Posterior cingulate gyrus (tissue), 11 donors: ENCODE measurements at places on chromosomes 2 and 18.
A peak's percentile ranks its signal among the peaks of the same experiment; 100 is the strongest.

DNA sequence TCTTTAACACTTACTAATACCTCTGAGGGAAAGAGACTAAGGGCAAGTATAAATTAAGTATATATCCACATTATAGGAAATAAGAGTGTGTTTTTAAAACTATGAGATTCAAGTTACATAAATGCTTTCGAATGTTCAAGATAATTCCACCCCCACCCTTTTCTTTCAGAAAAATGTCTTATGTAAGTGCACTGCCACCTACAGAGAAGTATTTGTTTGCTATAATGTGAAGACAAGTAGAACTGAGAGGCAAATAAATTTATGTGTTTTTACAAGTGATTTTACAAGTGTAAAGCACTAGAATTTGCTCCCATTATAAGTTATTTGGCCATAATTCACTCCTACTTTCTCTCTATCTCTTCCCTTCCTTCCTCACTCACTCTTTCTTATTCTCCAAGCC, 99.9 kb upstream of the CRACDL start:
- no peak for DNase-seq

DNA sequence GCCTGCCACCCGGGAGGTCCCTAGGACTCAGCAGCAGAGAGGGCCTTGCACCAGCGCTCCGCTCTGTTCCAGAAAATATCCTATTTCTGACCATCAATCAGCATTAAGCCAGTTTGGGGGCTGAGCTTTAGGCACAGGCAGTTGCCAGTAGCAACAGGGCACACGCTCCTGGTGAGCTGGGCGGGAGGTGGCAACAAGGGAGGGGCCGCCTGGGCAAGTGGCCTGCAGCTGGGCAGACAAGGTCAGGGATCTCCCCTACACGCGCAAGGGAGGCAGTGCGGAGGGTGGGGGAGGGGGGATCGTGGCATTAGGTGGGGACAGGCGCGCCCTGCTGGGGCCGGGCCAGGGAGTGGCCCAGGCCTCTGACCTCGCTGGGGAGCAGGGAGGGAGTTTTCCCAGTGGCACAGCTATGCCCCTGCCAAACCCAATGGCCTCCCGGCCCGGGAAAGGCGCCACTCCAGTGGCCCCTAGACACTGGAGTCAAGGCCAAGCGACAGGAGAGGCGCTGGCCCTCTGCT, 302.8 kb downstream of the NCKAP5 start:
- DNase-seq: peak; percentile 90

- DNase-seq: no peak
Observed at GRCh38 chr2:128405981-128406613, 87.4 kb upstream of the HS6ST1 start.

GRCh38 chr18:62688743-62689317, 26.5 kb upstream of the PHLPP1 start:
- no peak for DNase-seq

- no peak for DNase-seq
Observed at GRCh38 chr2:26974352-26974751, 3.9 kb downstream of the MAPRE3 start.

- peak; percentile 37 for DNase-seq
Observed at GRCh38 chr2:234444893-234445292, 52.0 kb downstream of the ARL4C start.

DNA sequence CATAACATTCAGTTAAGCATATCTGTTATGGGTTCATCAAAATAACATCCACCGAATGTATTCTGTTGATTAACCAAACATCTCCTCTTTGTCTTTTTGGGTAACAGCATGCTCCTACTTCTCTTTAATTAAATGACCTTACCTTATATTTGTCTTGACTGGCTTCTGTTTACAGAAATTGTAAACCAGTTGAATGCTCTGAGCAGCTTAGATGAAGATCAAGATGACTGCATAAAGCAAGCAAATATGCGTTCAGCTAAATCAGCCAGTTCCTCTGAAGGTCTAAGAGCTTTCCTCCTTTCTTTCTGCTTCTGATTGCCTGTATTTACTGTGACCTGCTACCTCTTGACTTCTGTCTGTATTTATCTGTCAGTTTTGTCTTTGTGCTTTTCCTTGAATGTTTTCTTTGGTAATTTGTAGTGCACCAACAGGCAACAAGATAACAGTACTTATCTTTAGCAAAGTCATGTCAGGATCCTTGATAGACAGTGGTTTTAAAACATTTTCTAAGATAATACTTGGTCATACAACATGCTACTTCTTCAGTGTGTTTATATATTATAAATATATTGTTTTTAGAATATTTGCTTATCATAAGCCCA, 152.8 kb downstream of the EHBP1 start:
- no peak for DNase-seq

GRCh38 chr2:222052934-222053367, 245.8 kb downstream of the PAX3 start:
- no peak for DNase-seq

DNA sequence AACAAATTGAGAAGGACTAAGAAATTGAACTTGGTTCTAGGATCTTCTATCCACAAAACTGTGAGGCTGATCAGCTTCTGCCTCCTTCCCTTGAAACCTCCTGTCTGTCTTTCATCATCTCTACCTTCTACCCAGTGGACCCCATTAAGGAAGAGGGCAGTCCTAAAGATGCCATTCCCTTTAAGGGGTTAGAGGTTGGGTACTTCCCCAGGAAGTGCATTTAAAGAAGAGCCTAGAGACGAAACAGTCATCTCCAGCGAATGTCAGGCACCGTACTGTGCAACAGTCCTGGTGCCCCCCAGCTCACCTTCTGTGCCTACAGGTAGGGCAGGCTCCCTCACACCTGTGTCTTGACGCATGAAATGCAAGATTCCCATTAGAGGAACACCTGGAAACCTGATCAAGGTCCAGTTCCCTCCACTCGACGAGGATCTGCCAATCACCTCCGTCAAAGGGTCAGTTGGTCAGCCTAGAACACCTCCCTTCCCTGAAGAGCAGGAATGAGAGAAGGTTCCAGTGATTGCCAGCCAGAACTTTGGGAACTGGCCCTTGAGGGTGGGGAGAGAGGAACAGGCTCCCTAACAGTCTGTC, 20.9 kb downstream of the LOXHD1 start:
- no peak for DNase-seq

DNA sequence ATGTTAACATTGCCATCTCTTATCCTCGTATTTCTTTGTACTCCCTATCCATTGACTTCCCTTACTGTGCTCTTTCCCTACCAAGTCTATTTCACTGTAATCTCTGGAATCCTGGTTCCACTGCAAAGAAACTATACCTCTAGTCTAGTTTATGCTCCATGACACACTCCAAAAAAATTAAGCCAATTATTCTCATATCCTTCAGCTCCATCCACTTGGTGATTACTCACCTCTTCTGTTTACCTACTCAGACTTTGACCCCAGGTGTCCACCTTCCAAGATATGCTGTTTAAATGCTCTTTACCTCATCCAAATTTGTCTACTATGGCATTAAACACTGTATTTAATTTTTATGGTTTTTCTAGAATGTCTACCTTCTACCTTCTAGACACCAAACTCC, 137.9 kb downstream of the ATAD2B start:
- DNase-seq: no peak

GRCh38 chr2:11013196-11013595, 101.5 kb downstream of the KCNF1 start:
- no peak for DNase-seq

GRCh38 chr18:32321826-32322225, 132.0 kb downstream of the MEP1B start:
- no peak for DNase-seq

- DNase-seq: no peak
Observed at GRCh38 chr2:8498994-8499393, 182.9 kb upstream of the ID2 start.

GRCh38 chr2:78035804-78036203, 513.6 kb upstream of the LRRTM4 start:
- no peak for DNase-seq

DNA sequence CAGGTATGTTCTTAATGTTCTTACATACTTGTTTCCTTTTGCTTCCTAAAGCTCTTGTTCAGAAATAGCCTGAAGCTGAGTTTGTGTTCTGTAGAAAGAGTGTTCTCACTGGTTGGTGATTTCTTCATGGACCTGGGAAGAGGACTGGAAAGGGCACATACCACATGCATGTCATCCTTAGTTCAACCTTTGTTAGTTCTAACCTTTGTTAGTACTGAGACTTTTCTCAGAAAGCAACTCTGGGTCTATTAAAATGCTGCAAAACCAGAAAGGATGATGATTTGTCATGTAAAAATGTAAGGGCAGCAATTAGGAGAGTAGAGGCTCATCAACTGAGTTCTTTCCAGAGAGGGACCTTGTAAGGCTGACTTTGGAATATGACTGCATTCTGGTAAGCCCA, 2.5 kb upstream of the FAP start:
- no peak for DNase-seq

DNA sequence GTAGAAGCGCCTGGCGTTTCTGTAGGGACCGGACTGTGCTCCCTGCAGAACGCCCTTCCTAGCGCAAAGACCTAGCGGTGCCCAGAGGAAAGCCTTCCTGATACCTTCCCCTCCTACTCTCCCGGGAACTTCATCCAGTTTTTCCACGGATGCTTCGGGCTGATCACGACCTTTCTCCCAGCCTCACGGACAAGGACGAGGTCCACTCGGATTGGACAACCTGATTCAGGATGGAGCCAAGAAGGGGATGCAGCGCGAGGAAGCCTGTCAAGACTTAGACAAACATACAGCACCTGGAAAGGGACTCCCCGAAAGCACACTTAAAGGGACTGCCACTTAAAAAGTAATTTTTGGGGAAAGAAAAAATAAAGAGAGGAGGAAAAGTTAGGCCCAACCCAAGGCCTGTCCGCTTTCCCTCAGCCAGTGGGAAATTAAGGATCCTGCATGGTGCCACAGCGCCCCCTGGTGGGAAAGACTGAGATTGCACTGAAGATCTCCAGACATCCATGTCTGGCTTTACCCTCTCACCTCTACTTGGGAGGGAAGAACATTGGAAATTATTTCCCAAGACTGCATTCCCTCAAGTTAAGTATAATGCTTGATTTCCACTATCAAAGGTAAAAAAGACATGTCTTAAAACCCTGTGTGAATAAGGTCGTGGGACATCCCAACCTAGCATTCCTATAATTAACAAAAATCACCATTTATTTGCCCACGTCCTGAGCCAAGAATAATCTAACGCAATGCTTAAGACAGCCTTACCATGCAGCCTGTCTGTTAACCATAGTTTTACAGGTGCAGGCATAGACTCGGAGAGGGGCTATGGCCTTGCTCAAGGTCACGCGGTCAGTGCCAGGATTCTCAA, 13.4 kb upstream of the COPS8 start:
- peak; percentile 86 for DNase-seq

DNA sequence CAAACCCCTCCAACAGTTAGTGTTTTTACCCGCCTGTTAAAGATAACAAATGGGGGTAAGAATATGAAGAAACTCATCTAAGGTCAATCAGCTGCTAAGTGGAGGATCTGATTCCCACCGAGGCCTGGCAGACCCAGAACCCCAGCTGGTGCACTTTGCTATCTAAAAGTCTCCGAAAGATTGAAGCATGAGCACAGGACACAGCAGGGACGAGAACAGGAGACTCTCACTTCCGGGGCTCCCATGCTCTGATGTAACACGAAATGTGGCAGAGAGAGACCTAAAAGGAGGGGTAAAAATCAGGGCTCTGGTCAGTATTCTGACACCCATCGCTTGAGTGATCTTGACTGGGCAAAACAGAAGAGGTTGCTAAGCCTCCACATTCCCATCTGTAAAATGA, 119.7 kb downstream of the PDCL3 start:
- DNase-seq: no peak

GRCh38 chr2:99317161-99317872, 16.3 kb upstream of the LYG1 start:
- DNase-seq: no peak
